ENCODE measurements at places on chromosomes 4 and X. TPM values are rescaled to one million over a fixed set of nuclear protein-coding genes. Genes with fewer than 3 reads are reported as not detected.

GRCh38 chr4:169210504-169211118 is 60.1 kb downstream of the SH3RF1 start:
- no peak for DNase-seq

DNA sequence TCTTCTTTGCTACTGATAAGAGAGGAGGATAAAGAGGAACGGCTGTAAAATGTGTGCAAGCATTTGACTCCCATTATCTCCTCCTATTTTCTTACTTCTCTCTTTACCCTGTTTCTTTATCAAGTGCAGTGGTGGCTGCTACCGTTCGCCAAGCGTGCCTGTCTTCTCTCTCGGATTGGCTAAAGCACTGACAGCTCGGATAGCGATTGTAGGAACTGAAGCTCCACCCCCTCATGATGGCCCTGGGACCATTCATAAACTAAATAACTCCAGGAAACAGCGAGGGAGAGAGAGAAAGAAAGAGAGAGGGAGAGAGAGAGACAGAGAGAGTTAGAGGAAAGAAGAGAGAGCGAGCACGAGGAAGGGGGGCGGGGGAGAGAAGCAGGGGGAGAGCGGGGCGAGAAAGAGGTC is 305 bp upstream of the MAB21L2 start:
- DNase-seq, result peak; percentile 12

DNA sequence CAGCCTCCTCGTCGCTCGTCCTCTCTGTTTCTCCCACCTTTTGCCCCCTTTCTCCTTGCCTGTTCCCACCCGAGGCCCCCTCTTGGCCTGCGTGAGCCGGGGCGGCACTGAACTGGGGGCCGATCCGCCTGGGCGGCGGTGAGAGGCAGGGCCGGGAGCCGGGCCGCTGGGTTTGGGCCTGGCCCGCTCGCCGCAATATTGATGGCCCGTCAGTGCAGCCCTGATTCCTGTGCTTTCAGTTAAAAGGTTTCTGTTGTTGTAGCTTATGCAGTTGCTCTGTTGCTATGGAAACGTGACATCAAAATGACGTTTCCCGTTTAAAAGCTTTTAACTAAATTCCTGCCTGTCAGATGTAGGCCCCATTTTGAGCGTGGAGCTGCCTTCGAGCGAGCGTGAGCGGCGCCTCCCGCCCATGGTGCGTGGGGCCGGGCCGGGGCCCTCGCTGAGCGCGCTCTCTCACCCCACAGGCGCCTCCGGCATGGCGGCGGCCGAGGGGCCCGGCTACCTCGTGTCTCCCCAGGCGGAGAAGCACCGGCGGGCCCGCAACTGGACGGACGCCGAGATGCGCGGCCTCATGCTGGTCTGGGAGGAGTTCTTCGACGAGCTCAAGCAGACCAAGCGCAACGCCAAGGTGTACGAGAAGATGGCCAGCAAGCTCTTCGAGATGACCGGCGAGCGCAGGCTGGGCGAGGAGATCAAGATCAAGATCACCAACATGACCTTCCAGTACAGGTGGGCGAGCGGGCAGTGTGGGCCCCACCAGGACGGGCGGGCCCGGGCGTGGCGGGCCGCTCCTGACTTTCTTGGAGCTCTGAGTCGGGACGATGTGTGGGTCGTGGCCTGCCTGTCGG is at the start of gene MSANTD1:
TSS of gene MSANTD1 (plus strand) at position 349 of the 851 bp plus-strand sequence. CDS start at position 413, 64 bp downstream.
- DNase-seq, result peak; percentile 66

- no peak for DNase-seq
These were observed 134.0 kb downstream of the HTR2C start for GRCh38 chrX:114717921-114718320.

DNA sequence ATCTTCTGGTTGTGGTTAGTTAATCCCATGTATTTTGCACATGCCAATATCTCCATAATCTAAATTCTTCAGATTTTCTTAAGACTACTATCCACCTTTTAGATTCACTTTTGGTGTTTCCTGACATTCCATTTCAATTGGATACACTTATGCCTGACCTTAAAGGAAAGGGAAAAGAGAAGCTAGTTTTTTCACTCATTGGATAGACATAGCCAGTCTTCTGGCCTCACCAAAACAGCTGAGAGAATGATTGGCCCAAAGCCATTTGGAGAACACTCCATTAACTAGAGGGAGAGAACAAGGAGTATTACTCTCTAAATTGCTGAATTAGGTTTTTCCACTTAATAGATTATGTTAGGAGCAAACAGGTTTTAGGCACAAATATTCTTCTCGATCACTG is 4.0 kb downstream of the PRPS1 start:
- no peak for DNase-seq

- DNase-seq, result no peak
These were observed 110.6 kb downstream of the SH3KBP1 start for GRCh38 chrX:19776753-19777152.

- DNase-seq, result no peak
These were observed 63.5 kb upstream of the ARHGAP36 start for GRCh38 chrX:130994671-130995070.

- DNase-seq, result no peak
These were observed 50.5 kb upstream of the RAB33B start for GRCh38 chr4:139403462-139403861.

- no peak for DNase-seq
These were observed 28.3 kb downstream of the ARHGAP10 start for GRCh38 chr4:147760176-147760575.

DNA sequence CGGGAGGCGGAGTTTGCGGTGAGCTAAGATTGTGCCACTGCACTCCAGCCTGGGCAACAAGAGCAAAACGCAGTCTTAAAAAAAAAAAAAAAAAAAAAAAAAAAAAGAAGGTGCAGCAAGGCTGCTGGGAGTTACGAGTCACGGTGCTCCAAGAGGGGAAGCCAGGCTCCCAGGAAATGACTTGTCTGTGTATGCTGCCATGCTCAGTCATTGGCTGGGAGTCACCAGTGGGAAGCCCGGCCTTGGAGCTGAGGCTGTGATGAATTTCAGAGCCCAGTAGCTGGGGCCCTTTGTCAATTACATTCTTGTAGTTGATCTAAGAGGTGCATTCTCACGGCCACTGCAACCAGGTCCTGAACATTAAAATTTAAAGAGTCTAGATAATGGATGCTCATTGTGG is 1105.1 kb upstream of the TENM3 start:
- no peak for DNase-seq

DNA sequence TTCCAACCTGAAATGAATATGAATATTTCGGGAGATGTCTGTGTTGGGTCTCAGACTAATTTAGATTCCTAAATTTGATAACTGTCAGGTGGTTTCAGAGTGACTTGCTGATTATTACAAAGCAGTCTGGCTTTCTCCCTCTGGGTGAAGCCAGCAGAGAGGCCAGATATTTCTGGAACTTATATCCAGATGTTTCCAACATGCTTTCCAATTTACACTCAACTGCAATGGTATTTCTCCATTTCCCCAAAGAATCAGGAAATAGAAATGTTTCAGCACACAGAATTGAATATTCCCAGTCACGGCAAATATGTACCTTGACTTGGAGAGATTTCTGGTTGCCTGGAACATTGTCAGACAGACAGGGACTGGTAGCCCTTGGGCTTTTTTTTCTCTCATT is 48.5 kb upstream of the EGFL6 start:
- no peak for DNase-seq

- no peak for DNase-seq
These were observed 167.5 kb upstream of the FRMPD4 start for GRCh38 chrX:11970578-11971359.

GRCh38 chr4:110492522-110492921 is 16.6 kb downstream of the ENPEP start:
- DNase-seq, result no peak

DNA sequence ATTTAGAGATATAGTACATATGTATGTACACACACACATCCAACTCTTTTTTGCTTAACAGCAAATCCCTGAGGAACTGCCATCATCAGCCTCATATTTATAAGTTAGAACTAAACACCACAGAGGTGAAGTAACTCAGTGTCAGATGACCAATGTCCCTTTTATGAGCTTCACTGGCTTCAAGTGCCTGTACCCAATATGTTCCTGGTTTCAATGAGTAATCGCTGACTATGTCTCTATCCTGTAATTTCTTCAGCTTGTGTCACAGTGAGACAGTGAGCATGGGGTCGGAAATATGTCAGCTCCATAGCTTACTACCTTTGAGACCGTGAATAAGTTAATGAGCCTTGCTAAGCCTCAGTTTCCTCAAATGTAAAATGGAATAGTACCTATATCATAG is 136.2 kb upstream of the RASGEF1B start:
- no peak for DNase-seq

DNA sequence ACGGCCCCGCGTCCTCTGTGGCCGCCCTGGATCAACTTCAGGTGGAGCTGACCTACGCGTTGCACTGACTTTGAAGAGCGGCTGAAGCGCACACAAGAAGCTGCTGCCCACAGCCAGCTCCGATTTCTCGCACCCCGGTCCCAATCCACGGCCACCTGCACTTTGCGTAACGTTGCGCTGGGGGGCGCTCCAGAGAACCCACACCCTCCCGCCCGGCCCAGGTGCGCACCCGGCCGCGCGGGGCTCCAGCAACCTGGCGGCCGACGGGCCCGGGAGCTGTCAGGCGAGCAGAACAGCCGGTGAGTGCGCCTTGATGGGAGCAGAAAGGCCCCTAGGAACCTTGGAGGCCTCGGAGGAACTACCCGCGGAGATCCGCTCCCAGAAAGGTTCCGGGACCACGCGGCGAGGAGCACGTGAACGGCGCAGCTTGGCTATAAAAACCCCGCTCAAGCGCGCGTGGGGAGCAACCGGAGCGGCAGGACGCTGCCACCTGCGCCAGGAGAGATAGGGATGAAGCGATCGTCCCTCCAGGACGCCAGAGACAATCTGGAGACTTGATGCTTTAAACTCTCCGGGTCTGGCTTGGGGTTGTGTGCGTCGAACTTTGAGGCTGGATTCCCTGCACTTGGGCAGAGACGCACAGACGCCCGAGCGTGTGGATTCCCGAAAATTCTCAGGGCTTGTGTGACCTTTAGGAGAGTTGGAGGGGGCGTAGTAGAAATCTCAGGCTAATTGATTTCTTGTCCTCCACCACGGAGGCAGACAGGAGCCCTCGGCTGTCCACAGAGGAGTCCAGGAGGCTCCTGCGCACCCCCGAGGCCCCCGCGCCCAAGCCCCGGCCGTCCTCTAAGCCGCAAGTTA is 591 bp upstream of the NWD2 start:
- DNase-seq, result no peak

DNA sequence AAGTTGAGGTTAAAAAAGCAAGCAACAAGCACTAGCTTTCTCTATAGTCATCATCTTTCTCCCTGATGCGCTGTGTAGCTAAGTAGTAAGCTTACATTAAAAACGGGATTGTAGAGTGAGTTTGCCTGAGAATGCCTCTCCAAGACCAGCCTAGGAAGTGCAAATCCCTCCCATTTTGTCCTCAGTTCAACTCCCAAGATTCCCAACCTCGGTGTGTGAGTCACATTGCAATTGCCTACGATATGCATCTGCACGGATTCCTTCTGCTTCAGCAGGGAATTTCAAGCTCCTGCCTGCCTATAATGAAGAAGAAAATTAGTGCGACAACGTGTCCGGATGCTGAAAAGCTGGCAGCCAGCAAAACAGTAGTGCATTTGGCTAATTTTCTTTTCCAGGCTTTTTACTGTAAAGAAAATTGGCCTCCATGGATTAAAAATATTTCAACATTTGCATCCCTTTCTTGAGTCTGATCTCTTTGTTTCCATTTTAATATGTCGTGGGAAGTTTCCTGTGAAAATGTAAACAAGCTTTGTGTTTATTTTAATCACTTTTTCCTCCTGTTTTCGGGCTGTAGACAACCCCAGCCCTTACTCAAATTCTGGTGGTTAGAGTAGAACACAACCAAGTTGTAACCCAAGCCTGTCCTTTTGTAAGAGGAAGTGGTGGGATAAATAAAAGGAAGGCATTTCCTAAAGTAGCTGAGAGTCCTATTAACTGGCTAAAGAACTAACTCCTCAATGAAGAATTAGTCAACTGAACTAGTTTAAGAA is 58.4 kb upstream of the TET2 start:
- DNase-seq, result no peak

- DNase-seq, result no peak
These were observed 348.1 kb downstream of the RAPGEF2 start for GRCh38 chr4:159451006-159451405.

DNA sequence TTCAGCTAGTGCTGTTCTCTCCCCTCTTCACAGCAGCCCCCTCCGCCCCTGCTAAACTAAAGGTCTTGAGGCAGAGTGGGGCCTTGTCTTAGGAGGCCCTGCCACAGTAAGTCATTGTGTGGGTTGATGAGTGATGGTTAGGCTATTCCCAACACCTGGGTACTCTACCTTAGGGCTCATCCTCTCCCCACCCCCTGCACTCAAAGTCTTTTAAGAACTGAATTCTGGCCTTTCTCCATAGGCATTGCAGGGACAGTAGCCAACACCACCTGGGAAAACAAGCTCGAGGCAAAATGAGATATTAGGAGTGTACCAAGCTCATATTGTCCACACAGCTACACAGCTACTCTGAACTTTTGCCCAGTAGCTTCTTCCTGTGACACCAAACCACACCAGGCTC is 42.5 kb downstream of the RAB40AL start:
- no peak for DNase-seq

- DNase-seq, result no peak
These were observed 362.1 kb downstream of the UNC5C start for GRCh38 chr4:95186666-95187065.

- DNase-seq, result no peak
These were observed 937.1 kb downstream of the PDHA2 start for GRCh38 chr4:96776920-96777527.

DNA sequence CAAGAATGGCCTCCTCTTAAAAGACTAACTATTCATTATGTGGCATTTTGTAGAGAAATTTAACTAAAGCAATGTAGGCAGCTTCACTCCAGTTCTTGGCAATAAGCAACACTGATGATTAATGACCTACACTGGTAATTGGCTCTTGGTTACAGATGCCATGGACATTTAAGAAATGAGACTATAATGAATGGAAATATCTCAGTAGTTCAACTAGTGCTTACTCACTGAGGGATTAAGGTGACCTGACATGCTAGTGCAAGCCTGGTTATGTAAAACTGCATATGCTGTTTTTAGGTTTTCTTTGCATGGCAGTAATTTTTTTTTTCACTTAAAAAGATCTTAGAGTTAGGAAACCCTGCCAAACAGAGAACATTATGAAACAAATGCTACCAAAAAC is 152.7 kb upstream of the AADAT start:
- DNase-seq, result no peak

DNA sequence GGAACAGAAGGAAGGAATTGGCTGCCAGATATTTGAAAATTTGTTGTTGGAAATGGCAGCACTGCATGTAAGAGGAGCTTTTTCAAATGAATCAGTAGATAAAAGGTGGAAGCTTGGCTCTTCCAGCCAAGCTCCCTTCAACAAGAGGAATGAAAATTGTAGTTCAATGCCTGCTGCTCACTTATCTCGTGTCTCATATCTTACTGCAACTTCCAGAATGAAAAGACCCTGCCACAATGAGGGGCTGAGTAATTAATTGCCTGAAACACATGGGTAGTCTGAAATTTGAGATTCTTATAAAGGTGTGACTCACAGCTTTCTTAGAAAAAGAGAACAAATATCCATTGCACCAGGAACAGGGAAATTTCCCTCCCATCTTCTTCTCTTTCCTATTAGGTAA is 53.0 kb downstream of the HAND2 start:
- DNase-seq, result no peak

- no peak for DNase-seq
These were observed 190.3 kb downstream of the TRIML1 start for GRCh38 chr4:188329521-188329920.

Gene CT45A2
- not detected for total RNA-seq

Gene JADE3
- total RNA-seq, result 6.7 TPM

Gene PNMA6A
- total RNA-seq, result 2.0 TPM

Gene PNPLA4
- 30.1 TPM for total RNA-seq

Gene WDR13
- 163 TPM for total RNA-seq

Gene CNGA1
- 0.42 TPM for total RNA-seq

Gene ZAR1
- total RNA-seq, result not detected

Gene CLIC2
- 13.0 TPM for total RNA-seq

Gene MUC7
- not detected for total RNA-seq

Gene TMPRSS11A
- total RNA-seq, result not detected

Gene UGT2B10
- total RNA-seq, result not detected

Gene IRS4
- total RNA-seq, result not detected
